ENCODE measurements at places on chromosomes 4 and X. TPM values are rescaled to one million over a fixed set of nuclear protein-coding genes. Genes with fewer than 3 reads are reported as not detected.

GRCh38 chrX:34810364-34810763, 132.2 kb upstream of the FAM47B start:
- H3K27me3 ChIP-seq, result no peaks in the 10 kb centered on the region
- no peak overlapping the region for H3K4me3 ChIP-seq
- no peaks in the 10 kb centered on the region for H3K4me1 ChIP-seq
- no peak overlapping the region for H3K27ac ChIP-seq
- no peak for DNase-seq

DNA sequence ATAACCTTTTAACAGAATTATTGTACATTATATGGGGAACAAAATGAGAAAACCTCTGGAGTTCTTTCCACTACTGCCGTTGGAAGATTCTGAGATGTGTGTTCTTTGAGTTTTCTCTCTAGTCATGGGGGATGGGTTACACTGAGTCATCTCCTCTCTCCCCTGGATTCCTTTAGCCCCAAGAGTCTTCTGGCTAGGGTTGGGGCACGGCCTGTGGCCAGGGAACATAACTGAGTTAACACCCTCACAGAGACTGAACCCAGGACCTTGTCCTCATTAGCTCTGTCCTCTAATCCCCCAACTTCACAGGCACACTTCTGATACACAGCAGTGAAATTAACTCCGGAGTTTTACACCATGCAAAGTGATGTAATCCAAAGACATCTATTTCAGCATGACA, 142.3 kb upstream of the F9 start:
- no peaks in the 10 kb centered on the region for H3K4me1 ChIP-seq
- no peak overlapping the region for H3K27ac ChIP-seq
- no peaks in the 10 kb centered on the region for H3K27me3 ChIP-seq
- no peak for DNase-seq
- no peaks in the 10 kb centered on the region for H3K36me3 ChIP-seq

GRCh38 chr4:110518889-110519490, 43.0 kb downstream of the ENPEP start:
- no peak overlapping the region for H3K27ac ChIP-seq
- no peaks in the 10 kb centered on the region for H3K4me1 ChIP-seq
- H3K4me3 ChIP-seq, result no peak overlapping the region

DNA sequence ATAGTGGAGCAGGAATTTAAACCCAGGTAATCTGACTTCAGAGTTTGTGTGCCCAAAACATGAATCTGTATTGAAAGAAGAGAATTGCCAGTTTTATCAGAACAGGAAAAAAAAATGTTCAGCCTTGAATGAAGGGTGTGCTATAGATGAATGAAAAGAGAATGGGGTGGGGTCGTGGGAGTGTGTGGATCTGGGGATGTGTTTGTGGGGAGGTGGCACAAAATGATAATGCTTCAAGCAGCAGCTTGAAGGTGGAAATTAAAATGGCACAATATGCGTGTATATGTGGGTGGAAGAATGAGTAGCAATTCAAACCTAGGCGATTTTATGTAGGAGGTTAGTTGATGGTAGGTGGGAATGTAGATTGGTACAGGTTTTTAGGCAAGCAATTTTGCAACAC, 122.2 kb downstream of the IL1RAPL1 start:
- no peak overlapping the region for H3K27ac ChIP-seq
- no peaks in the 10 kb centered on the region for H3K27me3 ChIP-seq
- H3K4me3 ChIP-seq, result no peak overlapping the region
- no peak for DNase-seq

DNA sequence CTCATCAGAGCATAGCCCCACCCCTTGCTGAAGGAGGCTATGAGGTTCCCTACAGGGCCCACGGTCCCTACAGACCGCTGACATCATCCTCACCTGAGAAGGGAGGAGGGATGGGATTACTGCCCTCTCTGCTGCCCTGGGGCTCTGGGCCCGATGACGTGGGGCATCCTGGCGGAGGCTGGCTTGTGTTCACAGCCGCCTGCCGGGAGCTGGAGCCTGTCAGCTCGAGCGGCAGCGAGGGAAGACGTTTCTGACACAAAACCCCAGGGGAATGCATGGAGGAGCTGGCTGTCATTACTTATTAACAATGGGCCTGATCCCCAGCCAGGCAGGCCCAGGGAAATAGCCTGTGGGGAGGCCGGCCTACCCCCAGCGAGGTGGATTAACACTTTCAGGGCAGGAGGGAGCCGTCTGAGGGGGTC, 106.6 kb upstream of the ATP6AP2 start:
- H3K4me3 ChIP-seq, result peak overlapping the region; percentile 66
- no peak overlapping the region for H3K27ac ChIP-seq
- H3K36me3 ChIP-seq, result peaks cover 2% of the 10 kb centered on the region
- H3K4me1 ChIP-seq, result peaks cover 20% of the 10 kb centered on the region
- no peaks in the 10 kb centered on the region for H3K27me3 ChIP-seq

GRCh38 chr4:183635321-183635720, 23.7 kb downstream of the RWDD4 start:
- H3K36me3 ChIP-seq, result no peaks in the 10 kb centered on the region
- H3K4me3 ChIP-seq, result no peak overlapping the region
- H3K4me1 ChIP-seq, result no peaks in the 10 kb centered on the region
- peak overlapping the region; percentile 54 for H3K27ac ChIP-seq

The GAGE12F gene
- total RNA-seq, result not detected

The MAGEB17 gene
- 0.74 TPM for total RNA-seq

The FHDC1 gene
- 19.9 TPM for total RNA-seq

The SLC2A9 gene
- 0.79 TPM for total RNA-seq
